Posterior cingulate gyrus (tissue), 11 donors: ENCODE measurements at places on chromosomes 6 and 20.

- DNase-seq: no peak
Observed at GRCh38 chr6:123806561-123806960, 2.9 kb downstream of the NKAIN2 start.

GRCh38 chr6:108609276-108609769 is 48.6 kb downstream of the FOXO3 start:
- no peak for DNase-seq

GRCh38 chr20:32091888-32092346 is 17.6 kb upstream of the TM9SF4 start:
- peak; percentile 96 for DNase-seq

DNA sequence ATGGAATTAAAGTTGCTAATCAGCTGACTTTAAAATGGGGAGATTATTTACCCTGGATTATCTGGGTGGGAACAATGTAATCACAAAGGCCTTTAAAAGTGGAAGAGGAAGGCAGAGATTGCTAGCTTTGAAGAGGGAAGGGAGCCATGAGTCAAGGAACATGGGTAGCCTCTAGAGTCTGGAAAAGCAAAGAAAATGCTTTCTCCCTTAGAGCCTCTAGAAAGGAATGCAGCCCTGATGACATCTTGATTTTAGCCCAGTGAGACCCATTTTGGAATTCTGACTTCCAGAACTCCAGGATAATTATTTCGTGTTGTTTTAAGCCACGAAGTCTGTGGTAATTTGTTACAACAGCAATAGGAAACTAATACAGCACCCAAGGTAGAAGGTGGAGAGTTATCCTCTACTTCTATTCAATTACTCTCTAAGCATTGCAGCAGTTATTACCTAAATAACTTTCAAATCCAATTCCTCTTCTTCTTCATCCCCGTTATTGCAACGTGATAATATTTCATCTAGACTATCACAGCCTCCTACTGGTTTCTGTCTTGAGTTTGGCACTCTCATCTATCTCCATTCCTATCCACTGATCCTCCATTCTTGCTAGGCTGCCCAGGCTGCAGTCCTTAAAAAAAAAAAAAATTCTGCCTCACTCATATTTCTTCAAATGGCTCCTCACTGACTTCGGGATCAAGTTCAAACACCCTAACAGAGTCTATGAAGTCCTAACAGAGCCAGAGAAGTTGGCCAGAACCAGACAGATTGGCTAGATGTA is 224.3 kb downstream of the BTBD9 start:
- no peak for DNase-seq

DNA sequence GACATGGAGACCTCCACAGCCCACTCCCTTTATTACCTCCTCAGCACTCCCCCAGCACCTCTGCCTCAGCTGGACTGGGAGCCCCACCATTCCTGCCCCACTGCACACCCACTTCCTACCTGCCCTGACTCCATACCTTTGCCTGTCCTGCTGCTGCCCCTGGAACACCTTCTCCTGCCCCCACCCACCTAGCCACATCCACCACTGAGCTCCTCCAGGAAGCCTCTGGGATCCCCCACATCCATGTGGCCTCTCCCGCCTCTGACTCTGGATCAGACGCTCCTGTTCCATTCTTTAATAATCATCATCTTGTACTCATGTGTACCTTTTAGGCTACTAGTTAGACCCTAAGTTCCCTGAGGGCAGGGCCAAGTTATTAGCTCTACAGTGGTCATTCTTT is 2.2 kb upstream of the SDCBP2 start:
- DNase-seq: no peak

- DNase-seq: no peak
Observed at GRCh38 chr20:45344168-45344860, 3.9 kb downstream of the SDC4 start.

- DNase-seq: no peak
Observed at GRCh38 chr6:5580736-5581581, 319.6 kb downstream of the FARS2 start.

GRCh38 chr20:4383961-4384360 is 337.7 kb upstream of the PRND start:
- no peak for DNase-seq
